Fibroblast of lung (primary cell): ENCODE measurements at places on chromosomes 1 and 21.

GRCh38 chr1:100868364-100868995, 26.2 kb downstream of the EXTL2 start:
- DNase-seq = peak; percentile 46

GRCh38 chr1:168980656-168981055, 125.8 kb upstream of the ATP1B1 start:
- no peak for DNase-seq

DNA sequence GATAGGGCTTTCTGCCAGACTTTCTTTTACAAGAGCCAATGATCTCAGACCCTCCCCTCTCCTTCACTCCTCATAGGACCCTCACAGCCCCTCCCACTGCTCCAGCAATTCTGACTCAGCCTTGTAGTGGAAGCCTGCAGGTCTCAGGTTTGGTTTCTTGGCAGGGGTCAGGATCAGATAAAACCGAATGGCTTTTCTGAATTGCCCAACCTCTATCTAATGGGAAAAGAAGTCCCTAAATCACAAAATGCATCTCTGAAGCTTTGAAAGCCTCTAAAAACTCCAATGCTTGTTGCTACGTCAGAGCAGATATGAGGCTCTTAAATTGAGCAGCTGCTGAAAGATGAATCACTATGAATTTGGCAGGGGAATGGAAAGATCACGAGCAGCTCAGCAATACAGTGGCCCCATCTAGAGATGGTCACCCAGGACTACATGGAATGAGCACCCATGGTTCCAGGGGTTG, 74.5 kb downstream of the NID1 start:
- peak; percentile 79 for DNase-seq

- peak; percentile 69 for DNase-seq
These were observed 6.9 kb downstream of the PINK1 start for GRCh38 chr1:20640183-20640597.

DNA sequence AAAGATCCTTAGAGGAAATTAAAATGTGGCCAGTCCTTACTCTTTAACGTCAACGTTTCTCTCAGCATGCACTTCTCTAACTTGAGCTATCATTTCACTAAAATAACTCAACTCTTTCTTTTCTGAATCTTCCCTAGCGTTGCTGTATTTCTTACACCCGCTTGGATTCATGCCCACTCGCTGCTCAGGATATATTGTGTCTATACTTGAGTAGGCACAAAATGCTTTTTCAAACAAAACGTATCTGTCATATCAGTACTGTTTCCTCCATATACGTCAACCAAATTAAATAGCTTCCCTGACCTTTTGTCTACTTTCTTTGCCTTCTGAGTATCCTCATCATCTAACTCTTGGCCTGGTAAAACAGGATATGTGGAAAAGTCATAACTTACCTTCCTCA, 549.7 kb downstream of the SMYD3 start:
- DNase-seq = no peak

GRCh38 chr1:156114101-156114918, at the start of gene LMNA:
Gene LMNA, plus strand, starts transcription at chr1:156114711. Its CDS starts 208 bp downstream, at chr1:156114919.
- DNase-seq = peak; percentile 96

DNA sequence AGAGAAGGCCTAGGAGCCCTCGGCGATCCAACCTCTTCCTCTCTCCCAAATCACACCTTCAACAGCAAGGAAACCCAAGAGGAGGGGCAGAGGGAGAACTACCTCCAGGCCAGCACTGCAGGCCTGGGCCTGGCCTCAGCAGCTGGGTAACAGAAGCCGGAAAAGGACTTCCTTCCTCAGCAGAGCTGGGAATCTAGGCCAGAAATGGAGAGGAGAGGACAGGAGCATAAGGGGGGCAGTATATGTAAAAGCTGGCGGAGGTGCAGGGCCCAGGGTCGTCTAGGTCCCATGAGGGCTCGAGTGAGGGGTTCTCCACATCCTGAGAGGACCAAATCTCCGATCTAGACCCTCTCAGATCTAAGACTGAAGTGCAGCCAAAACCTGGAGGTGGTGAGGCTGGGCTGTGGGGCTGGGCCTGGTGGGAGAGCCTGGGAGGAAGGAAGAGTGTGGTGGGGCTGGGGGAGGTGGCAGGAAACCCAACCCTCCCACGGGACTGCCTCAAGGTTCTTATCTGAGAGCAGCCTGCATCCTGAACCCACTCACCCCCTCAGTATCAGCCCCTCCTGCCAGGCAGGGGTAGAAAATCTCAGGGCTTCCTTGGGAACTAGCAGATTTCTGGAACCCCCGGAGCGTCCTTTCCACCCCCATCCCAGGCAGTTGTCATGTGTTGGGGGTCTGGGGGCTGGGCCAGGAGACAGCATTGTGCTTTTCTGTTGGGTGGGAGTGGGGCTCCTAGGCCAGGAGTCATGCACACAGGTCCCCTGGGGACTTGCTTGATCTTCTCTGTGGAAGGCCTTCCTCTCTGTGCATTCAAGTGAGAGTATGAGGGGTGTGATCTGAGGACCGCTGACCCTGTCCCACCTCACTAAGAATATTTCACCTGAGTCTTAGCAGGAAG, 33.0 kb downstream of the PIK3C2B start:
- DNase-seq = no peak

DNA sequence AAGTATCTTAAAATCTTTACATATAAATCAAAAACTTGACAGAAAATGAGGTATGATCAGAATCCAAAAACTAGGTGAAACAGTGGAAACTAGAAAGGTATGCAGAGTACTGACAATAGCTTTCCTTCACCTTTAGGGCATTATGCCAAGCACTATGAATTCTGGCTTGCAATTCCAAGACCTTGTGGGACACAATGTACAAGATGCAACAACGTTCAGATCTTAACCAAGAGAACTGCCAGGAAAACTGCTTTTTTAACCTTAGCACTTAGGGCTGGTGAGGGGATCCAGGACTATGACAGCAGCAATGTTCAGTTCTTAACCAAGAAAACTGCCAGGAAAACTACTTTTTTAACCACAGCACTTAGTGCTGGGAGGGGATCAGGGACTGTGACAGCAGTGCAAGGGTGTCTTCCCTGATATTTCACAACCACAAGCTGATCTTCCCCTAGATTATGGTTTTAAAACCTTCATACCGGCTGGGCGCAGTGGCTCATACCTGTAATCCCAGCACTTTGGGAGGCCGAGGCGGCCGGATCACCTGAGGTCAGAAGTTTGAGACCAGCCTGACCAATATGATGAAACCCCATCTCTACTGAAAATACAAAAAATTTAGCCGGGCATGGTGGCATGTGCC, 22.3 kb downstream of the FOXJ3 start:
- DNase-seq = no peak
